ENCODE measurements at places on chromosomes 11 and 22.

GRCh38 chr11:125892071-125892470 lies 4.6 kb downstream of the HYLS1 start:
- no peak overlapping the region for H3K4me3 ChIP-seq
- H3K4me1 ChIP-seq: peaks cover 24% of the 10 kb centered on the region
- H3K27me3 ChIP-seq: no peaks in the 10 kb centered on the region
- H3K27ac ChIP-seq: no peak overlapping the region

- H3K36me3 ChIP-seq: no peaks in the 10 kb centered on the region
- no peak overlapping the region for H3K4me3 ChIP-seq
- DNase-seq: no peak
- H3K4me1 ChIP-seq: no peaks in the 10 kb centered on the region
- peaks cover 1% of the 10 kb centered on the region for H3K27me3 ChIP-seq
Measured at GRCh38 chr11:14061721-14062120, 99.2 kb downstream of the SPON1 start.

GRCh38 chr11:130389335-130389935 lies 39.0 kb downstream of the ADAMTS8 start:
- no peak overlapping the region for H3K4me3 ChIP-seq
- no peak overlapping the region for H3K27ac ChIP-seq
- no peak for DNase-seq
- H3K36me3 ChIP-seq: no peaks in the 10 kb centered on the region
- H3K27me3 ChIP-seq: no peaks in the 10 kb centered on the region
- no peaks in the 10 kb centered on the region for H3K4me1 ChIP-seq

DNA sequence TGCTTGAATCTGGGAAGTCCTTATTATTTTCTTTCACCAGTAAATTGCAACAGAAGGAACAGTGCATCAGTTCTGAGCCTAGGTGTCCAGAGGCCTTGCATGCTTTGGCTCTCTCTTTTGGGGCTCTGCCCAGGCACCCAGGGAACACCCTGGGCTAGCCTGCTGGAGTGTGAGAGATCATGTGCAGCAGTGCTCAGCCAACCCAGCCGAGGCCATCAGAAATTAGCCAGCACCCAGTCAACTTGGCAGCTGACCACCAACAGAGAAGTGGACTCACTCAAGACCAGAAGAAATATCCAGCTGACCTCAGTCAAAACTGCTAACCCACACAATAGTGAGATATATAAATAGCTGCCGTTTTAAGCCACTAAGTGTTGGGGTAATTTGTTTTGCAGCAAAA lies 11.2 kb upstream of the P4HA3 start:
- H3K36me3 ChIP-seq: no peaks in the 10 kb centered on the region
- no peak for DNase-seq
- H3K4me3 ChIP-seq: no peak overlapping the region

DNA sequence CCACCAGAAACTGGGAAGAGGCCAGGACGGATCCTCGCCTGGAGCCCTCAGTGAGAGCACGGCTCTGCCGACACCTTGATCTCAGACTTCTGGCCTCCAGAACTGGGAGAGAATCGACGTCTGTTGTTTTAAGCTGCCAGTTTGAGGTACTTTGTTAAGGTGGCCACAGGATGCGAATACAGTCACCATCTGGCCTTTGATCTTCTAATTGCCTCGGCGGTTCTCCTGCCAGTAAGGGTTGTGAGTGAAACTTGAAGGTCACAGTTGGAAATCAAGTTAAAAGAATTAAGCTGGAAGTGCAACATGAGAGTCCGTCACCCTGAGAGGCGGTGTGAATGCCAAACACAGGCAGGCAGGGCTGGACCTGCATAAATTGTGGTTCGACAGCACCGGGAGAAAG lies 27.9 kb downstream of the PARVB start:
- H3K4me3 ChIP-seq: no peak overlapping the region
- no peaks in the 10 kb centered on the region for H3K36me3 ChIP-seq

DNA sequence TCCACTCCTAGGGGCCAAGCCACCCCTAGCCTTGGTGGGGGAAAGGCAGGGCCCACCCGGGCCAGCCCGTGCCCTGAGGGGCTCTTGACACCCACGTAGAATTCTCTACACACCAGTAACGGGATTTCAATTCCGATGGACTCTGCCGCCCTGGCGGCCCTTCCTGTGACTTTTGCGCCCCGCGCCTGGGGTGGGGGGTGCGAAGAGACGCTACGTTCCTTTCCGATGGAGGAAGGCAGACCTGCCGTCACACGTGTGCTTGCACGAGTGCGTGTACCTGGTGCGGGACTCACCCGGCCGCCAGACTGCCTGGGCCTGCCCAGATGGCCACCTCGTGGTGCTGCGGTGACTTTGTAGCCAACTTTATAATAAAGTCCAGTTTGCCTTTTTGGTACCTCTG lies 5.5 kb downstream of the NPAS4 start:
- H3K4me1 ChIP-seq: no peaks in the 10 kb centered on the region
- no peak for DNase-seq
- no peak overlapping the region for H3K27ac ChIP-seq
- no peaks in the 10 kb centered on the region for H3K36me3 ChIP-seq
- H3K27me3 ChIP-seq: no peaks in the 10 kb centered on the region
- H3K4me3 ChIP-seq: no peak overlapping the region

DNA sequence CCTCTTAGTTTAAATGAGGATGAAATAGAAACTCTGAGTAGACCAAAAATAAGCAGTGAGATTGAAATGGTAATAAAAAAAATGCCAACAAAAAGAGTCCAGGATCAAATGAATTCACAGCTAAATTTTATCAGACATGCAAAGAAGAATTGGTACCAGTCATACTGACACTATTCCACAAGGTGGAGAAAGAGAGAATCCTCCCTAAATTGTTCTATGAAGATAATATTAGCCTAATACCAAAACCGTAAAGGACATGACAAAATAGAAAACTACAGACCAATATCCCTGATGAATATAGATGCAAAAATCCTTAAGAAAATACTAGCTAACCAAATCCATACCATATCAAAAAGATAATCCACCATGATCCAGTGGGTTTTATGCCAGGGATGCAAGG lies 169.8 kb upstream of the CHORDC1 start:
- H3K4me3 ChIP-seq: no peak overlapping the region
- H3K27me3 ChIP-seq: no peaks in the 10 kb centered on the region
- H3K36me3 ChIP-seq: no peaks in the 10 kb centered on the region
- H3K4me1 ChIP-seq: no peaks in the 10 kb centered on the region
- H3K27ac ChIP-seq: no peak overlapping the region

- no peaks in the 10 kb centered on the region for H3K4me1 ChIP-seq
- H3K36me3 ChIP-seq: no peaks in the 10 kb centered on the region
- peak; percentile 76 for DNase-seq
- H3K27ac ChIP-seq: no peak overlapping the region
Measured at GRCh38 chr11:61509043-61510029, 787 bp downstream of the LRRC10B start.

- DNase-seq: no peak
- H3K4me3 ChIP-seq: no peak overlapping the region
- no peaks in the 10 kb centered on the region for H3K27me3 ChIP-seq
- no peak overlapping the region for H3K27ac ChIP-seq
- no peaks in the 10 kb centered on the region for H3K4me1 ChIP-seq
Measured at GRCh38 chr22:41511521-41511968, 32.7 kb downstream of the POLR3H start.
